ENCODE measurements at places on chromosomes 4 and X. TPM values are rescaled to one million over a fixed set of nuclear protein-coding genes. Genes with fewer than 3 reads are reported as not detected.

DNA sequence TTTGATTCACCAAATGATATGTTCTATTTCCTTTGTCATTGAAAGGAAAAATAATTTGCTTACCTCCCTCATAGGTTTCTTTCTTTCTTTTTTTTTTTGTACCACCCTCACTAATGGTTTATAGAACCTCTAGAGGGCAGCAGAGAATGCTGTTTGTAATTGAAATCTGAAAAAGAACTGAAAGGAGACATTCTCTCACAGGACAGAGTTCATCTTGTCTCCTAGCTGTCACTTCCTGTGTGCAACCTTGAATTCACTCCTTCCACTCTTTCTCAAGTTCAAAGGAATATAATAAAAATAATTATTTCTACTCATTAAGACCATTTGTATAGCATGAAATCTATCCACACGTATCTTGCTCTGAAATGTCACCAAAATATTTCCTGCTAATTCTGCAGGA is 51.0 kb downstream of the GUCY1B1 start:
- peak; percentile 37 for DNase-seq

DNA sequence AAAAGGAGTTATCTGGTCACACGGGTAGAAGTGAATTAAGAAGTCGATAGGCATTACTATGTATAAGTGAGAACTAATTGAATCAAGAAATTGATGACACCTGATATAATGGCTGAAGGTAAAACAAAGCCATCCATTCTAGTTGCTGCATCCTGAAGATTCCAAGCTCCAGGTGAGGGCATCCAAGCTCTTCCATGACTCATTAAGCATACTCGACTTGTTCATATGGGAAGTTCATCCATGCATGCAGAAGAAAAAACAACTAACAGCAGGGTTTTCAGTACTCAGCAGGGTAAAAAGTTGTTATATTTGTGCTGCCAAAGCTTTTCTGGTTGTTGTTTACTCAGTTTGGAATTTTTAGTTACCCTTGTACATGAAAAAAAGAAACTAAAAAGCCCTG is 508.0 kb upstream of the CXorf51A start:
- DNase-seq = no peak

DNA sequence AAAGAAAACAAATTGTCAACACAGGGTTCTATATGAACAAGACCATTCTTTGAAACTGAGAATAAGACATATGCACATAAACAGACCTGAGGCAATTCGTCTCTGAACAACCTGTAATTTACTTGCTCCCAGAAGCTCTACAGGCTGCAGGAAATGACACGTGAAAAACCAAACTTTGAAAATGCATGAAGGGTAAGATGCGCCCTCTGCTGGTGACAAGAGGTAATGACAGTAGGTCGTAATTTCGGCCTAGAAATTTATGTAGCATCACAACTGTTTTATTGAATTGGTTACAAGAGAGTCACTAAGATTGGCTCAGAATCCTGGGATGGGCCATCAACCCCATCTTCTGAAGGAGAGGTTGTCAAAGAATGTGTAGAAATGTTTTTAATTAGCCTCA is 276.5 kb downstream of the PPP4R3C start:
- peak; percentile 0 for DNase-seq

GRCh38 chr4:36269533-36270173 is 11.8 kb upstream of the DTHD1 start:
- no peak for DNase-seq

DNA sequence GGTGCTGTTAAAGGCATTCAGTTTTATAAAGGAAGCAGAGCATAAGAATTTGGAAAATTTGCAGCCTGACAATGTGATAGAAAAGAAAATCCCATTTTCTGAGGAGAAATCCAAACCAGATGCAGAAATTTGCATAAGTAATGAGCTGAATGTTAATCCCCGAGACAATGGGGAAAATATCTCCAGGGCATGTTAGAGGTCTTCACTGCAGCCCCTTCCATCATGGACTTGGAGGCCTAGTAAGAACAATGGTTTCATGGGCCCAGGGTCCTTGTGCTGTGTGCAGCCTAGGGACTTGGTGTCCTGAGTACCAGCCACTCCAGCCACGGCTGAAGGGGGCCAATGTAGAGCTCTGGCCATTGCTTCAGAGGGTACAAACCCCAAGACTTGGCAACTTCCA is 542.7 kb upstream of the NR3C2 start:
- no peak for DNase-seq

DNA sequence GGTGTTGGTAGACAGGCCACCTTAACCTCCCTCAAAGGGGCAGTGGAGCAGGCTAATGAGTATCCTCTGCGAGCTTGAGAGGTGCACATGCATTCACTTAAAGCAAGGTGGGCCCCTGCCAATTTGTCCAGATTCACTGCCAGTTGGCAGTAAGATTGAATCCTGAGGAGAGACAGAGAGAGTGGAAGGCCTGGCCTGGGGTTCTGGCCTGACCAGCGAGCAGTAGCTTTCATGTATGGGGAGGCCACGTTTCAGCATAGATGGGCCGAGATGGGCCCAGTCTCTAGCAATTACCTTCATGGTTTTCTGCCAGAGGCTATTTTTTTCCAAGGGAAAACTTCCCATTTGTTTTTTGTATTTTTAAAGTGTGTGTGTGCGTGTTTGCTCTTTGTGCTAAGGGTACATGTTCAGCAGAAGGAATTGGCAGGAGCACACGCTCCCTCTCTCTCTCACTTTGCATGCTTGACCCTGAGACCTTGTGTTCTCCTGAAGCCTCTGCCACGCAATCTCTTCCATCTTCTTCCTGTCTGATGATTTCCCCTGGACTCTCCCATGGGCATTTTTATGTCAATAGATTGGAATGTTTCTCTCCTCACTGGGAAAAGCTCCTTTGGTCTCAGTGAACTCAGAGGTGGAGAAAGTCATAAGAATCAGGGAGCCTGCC is 215.8 kb upstream of the SFRP2 start:
- DNase-seq = peak; percentile 13

- peak; percentile 55 for DNase-seq
These were observed 33.8 kb downstream of the CRLF2 start for GRCh38 chrX:1178580-1179057.

DNA sequence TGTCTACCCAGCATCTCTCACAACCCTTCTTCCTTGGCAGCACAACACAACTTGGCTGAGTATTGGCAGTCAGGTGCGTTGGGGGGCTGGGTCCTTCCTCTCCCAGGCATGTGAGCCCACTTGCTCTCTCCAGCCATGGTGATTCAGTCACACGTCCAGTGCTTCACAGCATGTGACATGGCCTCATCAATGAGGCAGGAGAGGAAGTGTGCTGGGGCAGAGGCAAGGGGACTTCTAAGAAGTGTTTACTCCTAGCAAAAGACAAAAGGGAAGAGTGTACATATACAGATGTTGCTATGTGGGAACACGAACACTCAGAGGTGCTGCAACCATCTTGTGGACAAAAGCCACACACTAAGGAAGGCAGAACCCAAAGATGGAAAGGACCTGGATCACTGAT is 380.8 kb downstream of the FBXW7 start:
- DNase-seq = no peak

DNA sequence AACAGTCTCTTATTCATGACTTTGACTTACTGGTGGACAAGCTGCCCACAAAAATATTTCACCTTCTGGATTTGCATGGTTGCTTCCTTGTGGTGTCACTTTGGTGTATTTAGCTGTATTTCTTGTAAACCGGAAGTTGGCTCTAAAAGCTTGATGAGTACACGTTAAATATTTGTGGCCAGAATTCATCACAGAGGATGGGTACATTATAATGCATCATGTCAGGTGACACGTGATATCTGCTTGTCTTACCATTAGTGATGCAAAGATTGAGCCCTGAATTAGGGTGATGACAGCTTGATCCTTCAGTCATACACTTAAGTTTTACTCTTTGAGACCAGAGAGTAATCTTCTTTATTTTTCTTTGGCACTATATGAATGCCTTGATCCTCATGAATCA is 188.3 kb upstream of the RPS6KA3 start:
- no peak for DNase-seq

- DNase-seq = no peak
These were observed 285.4 kb upstream of the BOD1L1 start for GRCh38 chr4:13912966-13913365.

DNA sequence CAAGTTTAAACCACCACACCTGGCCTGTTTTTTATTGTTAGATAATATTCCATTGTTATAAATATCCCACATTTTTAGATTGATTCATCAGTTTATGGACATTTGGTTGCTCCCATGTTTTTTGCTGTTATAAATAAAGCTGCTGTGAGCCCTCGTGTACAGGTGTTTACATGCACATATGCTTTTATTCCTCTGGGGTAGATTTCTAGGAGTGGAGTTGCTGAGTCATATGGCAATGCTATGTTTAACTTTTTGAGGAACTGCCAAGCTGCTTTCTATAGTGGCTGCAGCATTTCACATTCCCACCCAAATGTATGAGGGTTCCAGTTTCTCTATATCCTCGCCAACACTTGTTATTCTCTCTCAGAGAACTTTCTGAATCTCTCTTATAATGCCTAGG is 90.5 kb downstream of the TBL1X start:
- DNase-seq = no peak

DNA sequence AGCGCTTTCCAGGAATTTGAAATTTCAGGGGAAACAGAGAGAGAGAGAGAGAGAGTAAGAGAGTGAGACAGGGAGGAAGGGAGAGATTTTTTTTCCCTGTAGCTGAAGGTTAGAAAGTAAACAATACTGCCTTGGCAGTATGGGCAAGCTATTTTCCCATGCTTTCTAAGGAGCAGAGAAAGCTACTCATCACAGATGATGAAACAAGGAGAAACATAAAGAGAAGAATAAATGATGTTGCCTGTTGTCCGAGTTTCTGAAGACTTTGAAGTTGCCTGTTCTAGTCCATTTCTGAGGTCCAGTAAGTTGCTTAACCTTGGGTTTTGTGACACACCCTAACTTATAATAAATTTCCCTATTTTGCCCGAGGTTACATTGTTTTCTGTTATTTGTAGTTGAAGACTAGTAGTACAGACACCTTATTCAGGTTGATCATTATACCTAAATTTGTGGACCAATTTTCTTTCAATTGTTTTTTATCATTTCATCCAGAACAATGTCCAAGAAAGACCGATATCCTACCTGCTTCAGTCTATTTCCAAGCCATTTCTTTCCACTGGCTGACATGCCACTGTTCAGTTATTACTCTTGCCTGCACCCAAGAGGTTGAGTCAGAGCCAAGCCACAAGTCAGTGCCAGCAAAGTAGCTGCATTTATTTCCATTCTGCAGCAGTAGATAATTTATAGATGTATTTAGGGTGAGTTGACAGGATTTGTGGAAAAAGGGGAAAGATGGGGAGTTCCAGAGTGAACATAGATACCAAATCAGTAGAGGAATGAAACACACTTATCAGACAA is 49.7 kb upstream of the SLC16A2 start:
- DNase-seq = no peak

DNA sequence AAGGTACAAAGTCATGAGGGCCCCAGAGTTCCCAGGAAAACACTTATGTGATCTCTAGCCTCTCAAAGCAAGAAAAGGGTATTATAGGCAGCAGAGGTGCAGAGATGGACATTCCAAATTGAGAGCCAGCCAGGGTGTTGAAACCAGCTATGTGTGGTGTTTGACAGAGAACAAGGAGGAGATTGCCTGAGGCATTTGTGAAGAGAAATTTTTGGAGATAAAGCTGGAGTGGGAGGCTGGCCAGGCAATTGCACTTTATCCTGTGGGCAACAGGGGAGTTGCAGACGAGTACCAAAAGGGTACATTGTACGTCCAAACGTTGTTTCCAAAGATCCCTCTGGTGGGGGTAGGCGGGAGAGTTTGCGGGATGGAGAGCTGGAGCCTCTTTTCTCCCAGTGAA is 2.5 kb upstream of the GABRE start:
- no peak for DNase-seq

DNA sequence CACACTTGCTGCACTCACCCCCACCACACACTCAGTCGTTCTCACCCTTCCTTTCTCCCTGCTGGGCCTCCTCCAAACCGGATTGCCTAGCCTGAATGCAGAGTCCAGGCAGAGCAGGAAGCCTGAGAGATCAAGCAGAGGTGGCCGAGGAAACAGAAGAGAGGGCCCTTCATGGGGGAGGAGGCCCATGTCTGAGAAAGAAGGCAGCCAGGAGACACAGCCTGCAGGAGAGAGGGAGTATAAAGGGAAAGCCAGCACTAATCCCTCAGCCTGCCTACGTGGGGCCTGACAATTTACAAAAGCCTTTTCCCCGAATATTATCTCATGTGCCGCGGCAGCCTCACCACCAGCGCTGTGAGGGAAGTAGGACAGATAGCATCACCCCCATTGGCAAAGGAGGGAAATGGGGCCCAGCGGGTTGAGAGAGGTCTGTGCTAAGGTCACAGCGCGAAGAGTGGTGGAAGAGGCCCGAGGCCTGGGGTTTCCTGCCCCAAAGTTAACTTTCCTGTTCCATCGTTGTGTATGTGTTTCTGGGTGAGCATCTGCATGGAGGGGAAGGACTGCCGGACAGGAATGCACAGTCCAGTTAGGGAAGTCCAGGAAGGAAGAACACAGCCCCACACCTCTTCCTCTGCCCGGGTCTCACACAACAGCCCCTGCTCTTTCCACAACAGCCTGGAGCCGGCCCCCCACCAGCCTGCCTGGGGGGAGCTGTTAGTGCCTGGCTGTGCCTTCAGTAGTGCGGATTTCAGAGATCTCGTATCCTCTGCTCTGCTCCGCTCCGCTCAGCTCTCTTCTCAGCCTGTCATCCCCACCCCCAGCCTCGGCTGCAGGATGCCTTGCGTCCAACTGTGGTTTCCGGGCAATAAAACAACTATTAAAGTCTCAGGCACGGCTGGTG is 50.9 kb upstream of the BCOR start:
- no peak for DNase-seq

The RNF175 gene
- total RNA-seq = not detected

The HSFX3 gene
- total RNA-seq = not detected

The TMEM154 gene
- total RNA-seq = 2.6 TPM

The UGT2B17 gene
- total RNA-seq = not detected

The DDX3X gene
- total RNA-seq = 219 TPM

The NLGN3 gene
- not detected for total RNA-seq

The SMIM31 gene
- not detected for total RNA-seq

Measured in Daoy (cell line).